ENCODE measurements at places on chromosomes 12 and 14. TPM values are rescaled to one million over a fixed set of nuclear protein-coding genes. Genes with fewer than 3 reads are reported as not detected.

Gene CLEC4C
- total RNA-seq: not detected

Gene SEC23A
- 115 TPM for total RNA-seq

Gene OR4E1
- not detected for total RNA-seq

Gene BRI3BP
- total RNA-seq: 6.9 TPM

Gene SPIC
- not detected for total RNA-seq

Gene TBX5
- total RNA-seq: not detected

Gene CIT
- 23.2 TPM for total RNA-seq

Gene DIO2
- total RNA-seq: not detected

Gene TEAD4
- total RNA-seq: 78.2 TPM

Gene OR4K5
- not detected for total RNA-seq

Gene ANKRD33
- total RNA-seq: not detected

Gene NPFF
- not detected for total RNA-seq

Gene INSM2
- not detected for total RNA-seq

Gene ZFYVE26
- 22.8 TPM for total RNA-seq

Gene REP15
- total RNA-seq: 4.7 TPM

Gene NRIP2
- total RNA-seq: not detected

Gene C14orf180
- total RNA-seq: not detected

Gene AP1G2
- total RNA-seq: 16.8 TPM

Gene SLCO1B1
- not detected for total RNA-seq

Gene SLC5A8
- total RNA-seq: not detected

Gene WDHD1
- 13.3 TPM for total RNA-seq

Gene TRIAP1
- total RNA-seq: 81.4 TPM

Gene TSPAN8
- not detected for total RNA-seq

Gene CCDC196
- not detected for total RNA-seq

Gene C12orf42
- total RNA-seq: not detected

Gene GPR84
- not detected for total RNA-seq

Gene SP1
- total RNA-seq: 28.9 TPM
